ENCODE measurements at places on chromosomes 16 and 17.

GRCh38 chr17:7293159-7293558 lies 1.3 kb downstream of the YBX2 start:
- no peak for DNase-seq

DNA sequence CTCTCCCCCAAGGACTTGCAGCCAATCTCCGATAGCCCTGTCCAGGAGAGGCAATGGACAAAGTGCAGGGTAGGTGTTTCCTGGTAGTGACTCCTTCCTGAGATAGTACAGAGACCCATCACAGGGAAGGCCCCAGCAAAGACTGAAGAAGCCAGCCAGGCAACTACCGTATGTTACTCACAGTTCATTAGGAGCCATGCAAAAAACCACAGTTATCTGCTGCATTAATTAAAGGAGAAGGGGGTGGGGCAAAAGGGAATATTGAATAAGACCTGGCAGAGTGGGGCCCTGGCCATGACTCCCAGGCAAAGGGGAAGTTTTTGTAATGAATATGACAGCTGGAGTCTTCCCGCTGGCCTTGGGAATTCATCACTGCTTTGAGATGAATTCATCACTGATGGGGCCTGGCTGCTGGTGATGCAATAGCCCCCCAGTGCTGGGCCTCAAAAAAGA lies 2.5 kb upstream of the SLC13A2 start:
- DNase-seq, result peak; percentile 45

DNA sequence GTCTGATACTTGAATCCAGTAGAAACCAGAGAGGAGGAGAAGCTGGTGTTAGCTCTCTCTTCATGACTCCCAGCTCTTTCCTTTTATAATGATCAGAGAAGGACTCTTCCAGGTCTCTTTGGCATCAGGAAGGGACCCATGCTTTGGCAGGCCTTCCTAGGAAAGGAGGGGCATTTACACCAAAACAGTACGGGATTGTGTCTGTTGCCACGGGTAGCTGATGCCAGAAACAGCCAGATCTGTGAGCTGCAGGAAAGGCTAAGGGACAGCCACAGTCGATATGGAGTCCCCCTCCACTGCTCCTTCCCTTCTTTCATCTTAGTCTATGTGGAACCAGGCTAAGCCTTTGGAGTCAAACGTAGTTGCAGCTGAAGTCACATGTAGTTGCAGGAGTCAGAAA lies 9.3 kb downstream of the CEP295NL start:
- no peak for DNase-seq

- DNase-seq, result peak; percentile 88
These were observed 13.4 kb downstream of the FBF1 start for GRCh38 chr17:75927286-75927922.

GRCh38 chr17:80385046-80385445 lies 29.9 kb upstream of the ENDOV start:
- DNase-seq, result no peak

DNA sequence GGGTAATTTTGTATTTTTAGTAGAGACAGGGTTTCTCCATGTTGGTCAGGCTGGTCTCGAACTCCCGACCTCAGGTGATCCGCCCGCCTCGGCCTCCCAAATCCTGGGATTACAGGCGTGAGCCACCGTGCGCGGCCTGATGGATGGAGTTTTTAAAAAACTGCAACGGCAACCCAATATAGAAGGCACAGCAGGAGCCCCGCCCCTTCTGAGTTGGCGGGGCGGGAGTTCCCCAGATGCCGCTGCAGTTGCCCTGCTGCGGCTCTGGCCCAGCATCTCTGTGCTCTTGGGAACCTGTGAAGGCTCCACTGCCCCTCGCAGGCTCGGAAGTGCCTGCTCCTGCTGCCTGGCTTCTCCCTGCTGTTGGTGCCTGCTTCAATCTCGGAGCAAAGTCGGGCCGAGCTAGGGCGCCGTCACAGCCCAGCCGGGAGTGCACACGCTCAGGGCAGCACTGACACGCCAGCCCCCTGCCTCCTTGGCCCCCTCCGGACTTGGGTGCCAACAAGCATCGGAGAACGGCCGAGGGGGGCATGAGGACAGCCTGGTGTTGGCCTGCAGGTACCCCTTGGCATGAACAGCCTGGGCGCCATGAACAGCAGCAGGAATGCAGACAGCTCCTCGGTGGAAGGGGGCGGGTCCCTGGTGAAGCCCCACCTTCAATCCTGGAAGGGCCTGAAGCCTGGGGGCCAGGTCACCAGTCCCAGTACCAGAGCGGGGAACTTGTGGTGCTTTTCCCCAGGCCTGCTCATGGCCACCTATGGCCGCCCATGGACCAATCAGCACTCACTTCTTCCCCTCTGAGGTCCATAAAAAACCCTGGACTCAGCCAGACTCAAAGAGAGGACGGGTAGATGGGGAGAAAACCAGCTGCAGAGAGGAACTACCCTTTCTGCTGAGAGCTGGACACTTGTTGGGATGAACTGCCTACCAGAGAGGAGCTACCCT lies 2.3 kb upstream of the NT5M start:
- DNase-seq, result peak; percentile 66

DNA sequence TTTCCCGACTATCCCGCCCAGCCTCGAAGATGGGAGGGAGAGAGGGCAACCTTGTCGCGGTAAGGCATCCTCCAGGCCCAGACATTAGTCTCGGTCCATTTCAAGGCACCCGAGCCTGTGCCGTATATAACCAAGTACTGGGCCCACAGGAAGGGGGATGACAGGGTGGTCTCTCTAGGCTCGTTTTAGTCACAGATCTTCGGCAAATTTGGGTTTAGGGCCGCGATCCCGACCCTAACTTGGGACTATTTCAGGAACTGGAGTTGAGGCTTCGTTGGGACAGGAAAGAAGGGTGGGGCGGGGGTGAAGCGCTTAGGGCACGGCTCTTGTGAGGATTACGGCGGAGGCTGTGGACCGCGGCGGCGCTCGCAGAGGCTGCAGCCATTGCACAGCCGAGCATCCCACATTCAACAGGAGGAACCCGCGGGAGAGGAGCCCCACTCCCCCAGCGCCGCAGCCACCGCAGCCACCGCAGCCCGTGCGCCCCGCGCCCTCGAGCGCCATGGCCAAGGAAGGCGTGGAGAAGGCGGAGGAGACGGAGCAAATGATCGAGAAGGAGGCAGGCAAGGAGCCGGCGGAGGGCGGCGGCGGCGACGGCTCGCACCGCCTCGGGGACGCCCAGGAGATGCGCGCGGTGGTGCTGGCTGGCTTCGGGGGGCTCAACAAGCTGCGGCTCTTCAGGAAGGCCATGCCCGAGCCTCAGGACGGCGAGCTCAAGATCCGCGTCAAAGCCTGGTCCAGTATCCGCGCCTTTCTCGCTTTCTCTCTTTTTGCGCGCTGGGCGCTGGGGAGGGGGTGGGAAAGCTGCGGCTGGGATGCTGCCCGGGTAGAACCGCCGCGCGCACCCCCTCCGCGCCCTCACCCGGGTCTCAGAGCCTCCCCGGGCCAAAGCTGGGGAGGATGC lies at the start of gene VAT1L:
Gene VAT1L, plus strand, starts transcription at position 384 of the 904 bp plus-strand sequence. Its CDS starts 119 bp downstream, at position 503.
- DNase-seq, result no peak

- DNase-seq, result no peak
These were observed 95.6 kb downstream of the PGS1 start for GRCh38 chr17:78473951-78474613.

DNA sequence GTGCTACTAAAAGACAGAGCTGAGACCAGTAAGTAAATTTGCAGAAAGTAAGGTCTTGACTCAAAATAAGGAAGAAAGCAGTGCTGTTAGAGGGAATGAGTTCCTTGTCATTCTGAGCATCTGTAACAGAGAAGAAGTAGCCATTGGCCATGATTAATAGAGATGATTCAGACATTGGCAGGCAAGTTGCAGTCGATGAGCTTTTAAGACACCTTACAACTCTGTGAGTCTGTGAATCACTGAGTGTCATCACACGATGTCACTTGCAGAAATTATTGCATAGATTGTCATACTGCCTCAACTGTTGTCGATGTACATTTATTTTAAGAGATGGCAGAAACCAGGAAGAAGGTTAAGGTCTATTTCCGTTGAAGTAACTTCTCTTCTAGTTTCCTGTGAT lies 201.1 kb upstream of the CDH13 start:
- no peak for DNase-seq

GRCh38 chr16:67504031-67505021 lies 21.0 kb upstream of the AGRP start:
- no peak for DNase-seq

All from HuH-7 (cell line).